ENCODE measurements at places on chromosomes 16 and 17.

DNA sequence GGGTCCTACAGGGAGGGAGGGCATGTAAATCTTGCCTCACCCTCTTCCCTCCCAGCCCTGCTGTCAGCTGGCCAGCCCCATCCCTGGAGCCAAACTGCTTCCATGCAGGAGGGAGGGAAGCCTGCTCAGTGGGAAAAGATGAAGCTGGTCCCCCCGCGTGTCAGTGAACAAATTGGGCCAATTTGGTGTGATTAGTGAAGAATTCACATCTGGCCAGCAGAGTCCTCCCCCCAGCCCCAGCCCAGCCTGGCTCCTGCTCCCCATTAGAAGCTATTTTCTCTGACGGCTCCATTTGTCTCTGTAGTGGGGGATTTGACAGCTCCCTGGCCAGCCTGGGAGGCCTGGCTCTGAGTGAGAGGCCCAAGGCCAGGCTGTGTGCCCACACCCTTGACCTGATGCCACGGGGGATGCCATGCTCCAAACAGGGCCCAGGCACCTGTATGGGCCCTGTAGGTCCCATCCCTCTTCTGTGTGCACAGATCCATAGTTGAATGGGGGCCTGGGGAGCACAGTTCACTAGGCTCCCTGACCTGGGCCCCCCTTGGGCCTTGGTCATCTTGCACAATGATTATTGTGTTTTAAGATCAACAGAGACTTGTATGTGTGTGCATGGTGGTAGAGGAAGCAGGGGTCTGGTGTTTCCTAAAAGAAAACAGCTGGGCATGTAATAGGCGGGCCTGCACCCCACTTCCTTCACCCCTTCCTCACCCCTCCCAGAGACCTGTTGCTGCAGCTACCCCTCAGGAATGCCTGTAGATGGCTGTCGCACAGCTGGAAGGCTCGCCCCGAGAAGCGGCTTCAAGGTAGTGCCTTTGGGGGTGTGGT, 50.7 kb upstream of the TAC4 start:
- no peak for DNase-seq

DNA sequence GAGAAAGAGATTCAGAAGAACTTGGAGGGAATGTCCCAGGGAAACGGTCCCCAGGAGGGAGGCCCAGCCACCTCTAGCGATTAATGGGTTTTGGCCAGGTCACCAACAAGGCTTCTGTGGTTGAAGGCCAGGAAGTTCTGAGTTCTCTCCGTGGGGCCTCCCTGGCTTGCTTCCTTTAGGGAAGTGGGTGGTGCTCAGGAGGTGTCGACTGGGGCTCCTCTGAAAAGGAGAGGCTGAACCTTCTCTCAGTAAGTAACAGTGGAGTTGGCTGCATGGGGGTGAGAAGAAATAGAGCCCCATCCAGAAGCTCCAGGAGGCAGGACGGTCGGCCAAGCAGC, 77.1 kb upstream of the GSE1 start:
- DNase-seq = no peak

DNA sequence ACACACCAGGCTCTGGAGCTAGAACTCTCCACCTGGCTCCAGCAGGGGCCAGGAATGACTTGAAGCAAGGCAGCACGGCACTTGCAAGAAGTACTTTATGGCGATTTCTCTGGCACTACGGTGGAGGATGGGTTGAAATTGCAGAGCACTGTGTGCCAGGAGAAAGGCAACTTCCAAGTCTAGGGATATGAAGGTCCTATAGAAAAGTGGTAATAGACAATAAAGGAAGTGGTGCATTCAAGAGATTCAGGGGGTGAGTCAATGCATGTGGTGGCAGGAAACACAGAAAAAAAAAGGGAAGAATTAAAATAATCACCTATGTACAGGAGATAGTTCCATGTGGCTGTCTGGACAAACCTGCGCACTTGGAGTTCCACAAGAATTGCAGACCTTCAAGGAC, 240.3 kb upstream of the DYNLRB2 start:
- DNase-seq = no peak

DNA sequence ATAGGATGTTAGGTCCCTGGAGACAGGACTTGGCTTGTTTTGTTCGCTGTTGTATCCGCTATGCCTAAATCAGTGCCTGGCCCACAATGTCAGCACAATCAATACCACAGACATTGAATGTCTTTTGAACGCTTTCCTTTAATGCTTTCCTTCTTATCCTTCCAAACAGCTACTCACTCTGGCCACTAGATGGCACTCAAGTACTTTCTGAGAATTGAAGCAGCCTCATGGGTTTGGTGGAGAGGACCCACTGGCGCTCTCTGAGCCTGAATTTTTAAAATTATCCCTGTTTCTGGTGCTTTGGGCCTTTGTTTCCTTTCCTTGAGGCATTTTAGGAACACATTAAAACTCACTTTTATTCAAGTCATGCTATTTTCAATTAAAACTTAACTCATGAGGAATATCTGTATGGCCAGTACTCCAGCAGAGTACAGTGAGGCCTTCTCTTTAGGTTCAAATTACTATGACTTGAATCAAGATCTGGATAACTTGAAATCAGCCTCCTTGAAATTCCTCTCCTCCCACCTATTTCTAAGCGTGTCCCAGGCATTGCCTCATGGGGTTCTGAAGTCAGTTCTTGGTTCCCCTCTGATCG, 3.2 kb upstream of the NLRP1 start:
- DNase-seq = peak; percentile 46

DNA sequence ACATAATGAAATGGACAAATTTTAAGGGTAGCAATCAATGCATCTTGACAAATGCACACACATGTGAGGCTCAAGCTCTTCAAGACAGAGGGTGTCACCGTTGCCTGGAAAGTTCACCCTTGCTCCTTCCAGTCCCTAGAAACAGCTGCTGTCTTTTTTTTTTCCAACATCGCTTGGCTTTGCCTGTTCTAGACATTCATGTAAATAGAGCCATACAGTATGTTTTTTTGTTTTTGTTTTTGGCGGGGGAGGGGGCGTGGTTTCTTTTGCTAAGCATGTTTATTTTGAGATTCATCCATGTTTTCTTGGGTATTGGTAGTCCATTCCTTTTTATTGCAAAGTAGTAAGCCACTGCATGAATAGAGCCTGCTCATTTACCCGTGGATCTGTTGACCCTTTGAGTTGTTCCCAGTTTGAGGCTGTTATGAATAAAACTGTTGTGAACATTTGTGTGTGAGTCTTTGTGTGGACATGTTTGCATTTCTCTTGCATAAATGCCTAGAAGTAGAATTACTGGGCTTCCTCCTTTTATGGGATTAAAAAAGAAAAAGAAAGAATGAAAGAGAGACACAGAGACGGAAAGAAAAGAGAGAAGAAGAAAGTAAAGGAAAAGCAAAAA, 78.4 kb downstream of the NT5M start:
- no peak for DNase-seq

- DNase-seq = peak; percentile 89
Observed at GRCh38 chr16:27174007-27174406, 29.3 kb upstream of the KDM8 start.
